ENCODE measurements at places on chromosomes 2 and 18. TPM values are rescaled to one million over a fixed set of nuclear protein-coding genes. Genes with fewer than 3 reads are reported as not detected.

Gene CTAGE1
- total RNA-seq: not detected

Gene AGXT
- total RNA-seq: not detected

Gene TEKT4
- total RNA-seq: not detected

GRCh38 chr2:228417526-228417925, 236.0 kb upstream of the SPHKAP start:
- DNase-seq: peak; percentile 65

DNA sequence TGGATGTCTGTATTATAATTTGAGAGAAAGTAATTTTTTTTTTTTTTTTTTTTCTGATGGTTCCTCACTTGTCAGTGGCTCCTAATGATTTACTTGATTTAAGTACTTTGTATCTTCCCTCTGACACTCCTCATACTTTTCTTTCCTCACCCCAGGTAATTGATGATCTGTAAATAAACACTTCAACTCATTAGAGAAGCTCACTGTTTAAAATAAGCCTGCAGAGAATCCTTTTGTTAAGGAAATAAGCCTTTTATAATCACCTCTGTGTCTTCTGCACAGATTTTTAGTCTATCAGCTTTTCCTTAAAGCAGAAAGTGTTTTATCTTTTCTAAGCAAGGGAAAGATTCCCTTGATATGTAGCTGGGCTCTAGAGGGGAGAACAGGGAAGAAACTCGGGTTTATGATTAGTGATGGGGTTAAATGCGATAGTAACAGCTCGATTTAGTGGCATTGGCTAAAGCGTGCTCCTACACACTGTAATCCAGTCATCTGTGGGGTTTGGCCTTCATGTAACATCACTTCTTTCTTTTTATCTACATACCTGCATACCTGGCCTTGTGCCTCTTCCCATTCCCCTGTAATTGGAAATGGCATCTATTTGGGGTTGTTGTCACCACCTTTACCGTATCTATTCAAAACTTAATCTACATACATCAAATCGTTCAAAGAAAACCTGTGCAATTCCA, 60.1 kb upstream of the LRRTM1 start:
- no peak for DNase-seq

GRCh38 chr2:135607561-135607960, 76.3 kb downstream of the R3HDM1 start:
- DNase-seq: no peak

GRCh38 chr2:218378053-218378452, 4.0 kb upstream of the SLC11A1 start:
- no peak for DNase-seq

GRCh38 chr2:217856159-217856558, 146.6 kb downstream of the TNS1 start:
- DNase-seq: no peak

GRCh38 chr2:152646775-152647174, 70.5 kb downstream of the PRPF40A start:
- DNase-seq: peak; percentile 36

- DNase-seq: no peak
Measured at GRCh38 chr18:3392467-3392855, 57.5 kb upstream of the TGIF1 start.

DNA sequence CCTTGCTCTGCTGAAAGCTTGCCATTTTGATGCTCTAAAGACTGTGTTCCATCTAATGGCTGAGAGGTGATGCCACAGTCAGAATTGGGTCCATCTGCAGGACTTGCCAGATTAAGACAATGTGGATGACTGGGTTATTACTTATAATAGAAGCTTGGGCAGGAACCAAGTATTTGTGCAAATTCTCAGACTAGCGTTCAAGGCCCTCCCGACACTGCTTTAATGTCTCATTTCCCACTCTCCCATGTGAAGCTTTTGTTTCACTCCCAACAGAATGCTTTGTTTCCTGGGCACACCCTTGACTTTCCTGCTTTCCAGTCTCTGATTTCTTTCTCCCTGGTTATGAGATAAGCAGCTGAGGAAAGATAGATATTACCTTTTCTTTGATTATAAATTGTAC, 215.8 kb downstream of the KCNS3 start:
- no peak for DNase-seq

DNA sequence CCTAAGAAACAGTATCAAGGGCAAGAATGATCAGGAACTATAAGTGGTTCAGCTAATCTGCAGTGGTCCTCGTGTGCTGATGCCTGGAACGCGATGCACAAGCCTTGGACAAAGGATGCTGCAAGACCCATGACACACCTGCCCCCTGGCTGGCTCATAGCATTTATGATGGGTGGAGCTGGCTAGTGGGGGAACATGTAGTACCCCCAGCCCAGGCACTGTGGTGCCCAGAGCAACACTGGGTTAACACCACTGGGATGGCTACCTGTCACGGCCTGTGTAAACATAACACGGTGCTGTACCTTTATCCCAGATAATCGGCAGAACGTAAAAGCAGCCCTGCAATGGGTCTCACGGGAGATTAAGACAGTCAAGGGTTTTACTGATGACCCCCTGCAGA, 60.3 kb upstream of the PEX13 start:
- no peak for DNase-seq

DNA sequence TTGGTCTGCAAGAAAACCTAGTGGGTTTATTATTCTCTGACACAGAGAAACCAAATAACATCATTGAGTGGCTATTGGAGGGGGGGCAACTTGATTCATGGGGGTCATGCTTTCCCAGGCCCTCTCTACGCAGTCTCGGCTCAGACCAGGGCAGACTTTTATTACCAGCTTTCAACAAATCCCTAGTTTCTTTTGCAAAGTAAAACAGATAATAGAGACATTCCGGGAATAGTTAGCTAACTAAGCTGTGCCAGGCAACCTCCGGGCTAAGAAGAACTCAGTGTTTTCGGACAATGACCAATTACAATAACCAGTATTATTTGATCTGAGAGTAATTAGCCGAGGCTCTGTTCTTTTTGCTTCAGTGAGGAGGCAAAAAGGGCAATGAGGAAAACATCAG, 66.3 kb downstream of the CDK15 start:
- DNase-seq: no peak

DNA sequence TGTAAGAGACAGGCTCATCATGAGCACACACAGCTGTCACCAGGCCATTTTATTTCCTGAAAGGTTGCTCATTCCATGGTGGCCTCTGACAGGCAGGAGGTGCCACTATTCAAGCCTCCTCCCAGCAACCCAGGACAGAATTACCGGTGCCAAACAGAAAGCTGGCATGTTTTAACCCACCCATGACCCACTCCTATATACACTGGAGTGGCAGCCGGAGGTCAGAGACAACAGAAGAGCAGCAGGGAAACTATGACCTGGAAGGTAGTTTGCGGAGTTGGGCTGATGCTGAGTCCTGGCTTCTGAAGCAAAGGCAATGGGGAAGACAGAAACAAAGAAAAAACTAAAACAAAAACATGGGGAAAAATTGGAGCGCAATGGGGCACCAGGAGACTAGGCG, 2.3 kb downstream of the RFTN2 start:
- no peak for DNase-seq

DNA sequence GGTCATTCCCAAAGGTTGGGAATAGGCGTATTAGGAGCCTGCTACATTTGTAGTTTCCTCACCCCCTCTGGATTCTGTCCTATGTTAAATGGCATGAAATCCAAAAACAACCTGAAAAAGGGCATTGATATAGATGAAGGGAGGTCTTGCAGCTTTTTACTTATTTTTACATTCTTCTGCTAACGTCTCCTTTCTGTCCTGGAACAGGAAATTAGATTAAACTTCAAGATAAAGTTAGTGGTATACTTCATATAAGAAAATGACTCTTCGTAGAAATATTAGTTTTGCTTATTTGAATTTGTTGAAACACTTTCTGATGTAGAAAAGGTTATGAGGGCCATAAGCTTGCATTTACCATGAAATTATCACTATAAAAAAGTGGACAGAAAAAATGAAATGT, 694.5 kb downstream of the ADCYAP1 start:
- DNase-seq: no peak

GRCh38 chr2:231482806-231483391, 18.6 kb upstream of the NCL start:
- DNase-seq: peak; percentile 34

Data from Caki2 (cell line).